ENCODE measurements at places on chromosomes 2 and 18.

DNA sequence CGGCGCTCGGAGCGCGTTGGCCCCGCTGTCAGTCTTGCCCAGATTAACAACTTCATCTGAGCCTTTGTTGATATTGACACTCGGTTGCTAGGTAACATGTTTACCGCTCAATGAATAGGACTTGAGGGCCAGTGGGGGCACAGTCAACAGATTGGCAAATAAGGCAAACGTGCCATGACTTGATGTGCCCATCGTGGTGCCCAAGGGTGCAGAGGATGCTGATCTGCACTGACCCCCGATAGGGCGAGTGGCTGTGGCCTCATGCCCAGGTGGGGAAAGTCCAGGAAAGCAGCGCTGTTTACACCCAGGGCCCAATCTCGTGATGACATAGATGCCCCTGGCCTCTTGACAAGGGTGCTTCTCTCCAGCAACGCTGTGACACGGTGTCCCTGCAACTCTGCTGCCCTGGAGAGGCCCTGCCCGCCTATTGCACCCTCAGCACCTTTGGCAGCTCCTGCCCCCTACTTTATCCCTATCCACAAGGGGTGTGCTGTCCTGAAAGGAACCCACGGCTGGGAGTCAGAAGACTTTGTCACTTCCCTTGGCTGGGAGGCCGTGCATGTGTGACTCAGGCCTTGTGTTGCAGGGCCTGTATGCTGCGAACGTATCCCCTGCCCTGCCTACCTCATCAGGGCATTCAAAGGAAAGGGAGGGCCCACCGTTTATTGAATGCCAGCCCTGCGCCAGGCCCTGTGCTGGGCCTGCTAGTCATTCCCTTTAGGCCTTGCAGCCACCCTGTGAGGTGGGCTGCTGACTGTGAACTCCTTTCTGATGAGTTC lies 158.0 kb downstream of the INHBB start:
- DNase-seq = no peak

DNA sequence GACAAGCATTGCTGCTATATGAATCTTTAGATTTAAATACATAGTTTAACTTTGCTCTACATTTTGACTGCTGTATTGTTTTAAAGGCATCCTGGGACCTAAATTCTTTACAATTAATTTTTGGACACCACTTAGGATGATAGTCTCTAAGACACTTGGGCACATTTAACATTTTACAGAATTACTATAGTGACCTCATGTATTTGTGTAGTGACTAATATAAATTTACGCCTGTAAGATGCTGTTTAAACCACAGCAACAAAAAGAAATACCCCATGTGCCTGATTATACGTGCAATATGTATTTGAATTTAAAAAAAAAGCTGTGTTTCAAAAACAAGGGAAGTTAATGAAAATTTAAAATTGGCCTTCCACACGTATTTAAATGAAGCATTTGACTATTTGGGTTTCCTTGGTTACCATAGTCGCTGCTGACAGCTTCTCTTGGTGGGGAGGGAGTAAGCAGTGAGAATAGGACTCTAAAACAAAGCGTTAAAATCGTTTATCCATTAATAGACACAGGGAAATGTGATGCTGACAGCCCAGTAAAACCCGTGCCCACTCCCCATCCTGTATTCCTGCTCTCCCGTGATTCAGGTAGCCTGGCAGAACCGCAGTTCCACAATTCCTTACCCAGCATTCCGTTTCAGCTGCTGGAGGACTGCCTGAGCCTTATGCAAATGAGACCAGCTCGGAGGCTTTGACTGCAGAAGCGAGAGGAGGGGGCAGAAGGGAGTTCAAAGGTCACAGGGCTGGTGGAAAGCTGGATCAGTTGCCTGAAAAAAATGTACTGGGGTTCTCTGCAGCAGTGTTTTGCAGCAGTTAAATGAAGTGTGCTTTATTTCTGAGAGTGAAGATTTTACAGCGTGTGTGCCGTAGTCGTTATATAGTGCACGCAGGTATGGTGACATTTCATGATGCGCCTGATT lies 104.3 kb downstream of the CSRNP3 start:
- peak; percentile 19 for DNase-seq

- DNase-seq = no peak
Measured at GRCh38 chr18:58847383-58848071, 17.1 kb upstream of the ZNF532 start.

DNA sequence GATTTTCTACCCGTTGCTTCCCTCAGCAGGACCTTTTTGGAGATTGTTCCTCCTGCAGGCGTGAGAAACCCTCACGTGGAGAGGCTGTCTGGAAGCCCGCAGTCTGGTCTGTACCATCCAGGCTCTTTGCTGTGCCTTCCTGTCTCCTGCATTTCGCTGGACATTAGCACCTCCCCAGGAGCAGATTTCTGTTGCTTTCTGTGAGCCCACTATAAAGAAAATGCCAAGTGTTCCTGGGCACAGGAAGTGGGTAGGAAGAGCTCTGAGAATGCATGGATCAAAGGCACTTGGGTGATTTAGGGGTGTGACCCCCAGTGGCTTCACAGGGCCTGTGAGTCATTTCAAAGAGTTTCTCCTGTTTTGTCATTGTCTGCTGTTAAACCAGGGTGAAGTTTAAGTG lies 27.3 kb downstream of the SPTBN1 start:
- DNase-seq = no peak

GRCh38 chr2:27000228-27000627 lies 29.8 kb downstream of the MAPRE3 start:
- no peak for DNase-seq

DNA sequence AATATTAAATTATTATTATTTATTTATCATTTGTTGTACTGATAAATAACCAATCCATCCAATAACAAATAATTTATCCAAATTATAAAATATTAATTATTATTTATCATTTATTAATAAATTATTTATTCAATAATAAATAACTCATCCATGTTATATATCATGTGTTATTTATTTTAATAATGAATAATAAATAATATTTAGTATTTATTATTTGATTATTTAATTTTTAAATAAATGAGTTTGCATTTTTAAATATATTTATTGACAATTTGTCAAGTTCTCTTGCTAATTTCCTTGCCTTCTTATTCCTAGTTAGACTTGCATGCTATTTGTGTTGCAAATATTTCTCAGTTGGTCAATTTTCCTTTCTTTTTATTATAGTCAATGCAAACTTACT lies 995.4 kb downstream of the TSN start:
- DNase-seq = no peak

DNA sequence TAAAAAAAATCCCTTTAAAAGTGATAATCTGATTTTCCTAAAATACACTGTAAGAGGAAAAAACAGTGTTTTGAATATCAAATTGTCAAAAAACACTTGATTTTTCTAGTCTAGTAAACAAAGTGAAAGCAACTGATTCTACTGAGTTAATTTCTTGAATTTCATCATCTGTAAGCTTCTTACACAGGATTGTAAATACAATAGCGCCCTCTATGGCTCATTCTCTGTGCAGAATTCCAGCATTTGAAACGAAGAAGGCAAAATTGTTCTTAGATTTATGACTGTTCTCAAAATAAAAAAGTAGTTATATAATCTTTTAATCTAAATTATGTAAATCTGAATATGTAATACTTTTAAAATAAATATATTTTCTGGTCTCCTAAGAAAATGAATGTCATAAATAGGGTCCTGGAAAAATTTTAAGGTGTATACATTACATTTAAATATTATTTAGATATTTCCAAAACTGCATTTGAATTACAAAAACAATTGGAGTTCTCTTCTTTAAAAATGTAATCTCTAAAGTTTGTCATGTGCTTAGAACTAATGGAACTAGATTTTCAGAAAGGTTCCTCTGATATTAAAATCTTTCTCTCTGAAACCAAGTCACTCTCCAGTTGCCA lies 176.9 kb upstream of the MC4R start:
- no peak for DNase-seq

GRCh38 chr2:203404996-203405395 lies 76.8 kb downstream of the ABI2 start:
- DNase-seq = no peak

GRCh38 chr2:33494155-33494779 lies 17.8 kb downstream of the RASGRP3 start:
- DNase-seq = no peak

GRCh38 chr2:121400201-121400600 lies 115.2 kb upstream of the TFCP2L1 start:
- no peak for DNase-seq

GRCh38 chr18:43870626-43871025 lies 593.3 kb upstream of the SYT4 start:
- no peak for DNase-seq

GRCh38 chr2:174797781-174798276 lies 33.6 kb upstream of the CHRNA1 start:
- DNase-seq = no peak

DNA sequence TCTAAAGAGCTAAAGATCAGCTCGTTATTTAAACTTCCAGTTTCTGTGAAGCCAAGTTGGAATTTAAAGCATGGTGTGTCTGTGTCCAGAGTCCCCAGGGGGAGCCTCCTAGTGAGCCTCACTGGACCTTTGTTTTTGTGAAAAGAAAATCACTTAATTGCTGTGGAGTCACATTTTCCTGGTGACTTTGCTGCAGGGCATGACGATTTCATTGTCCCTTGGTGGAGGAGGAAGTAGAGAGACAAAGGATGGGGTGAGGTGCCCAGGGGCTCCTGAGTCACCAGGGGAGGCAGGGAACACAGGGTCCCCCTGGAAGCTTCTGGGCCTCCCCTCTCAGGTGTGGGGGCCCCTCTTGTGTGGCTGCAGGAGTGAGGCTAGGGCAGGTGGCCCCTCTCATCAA lies 19.7 kb downstream of the ATP6V1C2 start:
- DNase-seq = no peak

GRCh38 chr2:46380038-46380940 lies 83.1 kb downstream of the EPAS1 start:
- DNase-seq = no peak

- no peak for DNase-seq
Measured at GRCh38 chr18:76445741-76446232, 49.3 kb downstream of the ZNF516 start.

- DNase-seq = peak; percentile 61
Measured at GRCh38 chr2:240392084-240392947, 43.1 kb upstream of the GPC1 start.

- no peak for DNase-seq
Measured at GRCh38 chr2:16584824-16585540, 80.7 kb downstream of the CYRIA start.

DNA sequence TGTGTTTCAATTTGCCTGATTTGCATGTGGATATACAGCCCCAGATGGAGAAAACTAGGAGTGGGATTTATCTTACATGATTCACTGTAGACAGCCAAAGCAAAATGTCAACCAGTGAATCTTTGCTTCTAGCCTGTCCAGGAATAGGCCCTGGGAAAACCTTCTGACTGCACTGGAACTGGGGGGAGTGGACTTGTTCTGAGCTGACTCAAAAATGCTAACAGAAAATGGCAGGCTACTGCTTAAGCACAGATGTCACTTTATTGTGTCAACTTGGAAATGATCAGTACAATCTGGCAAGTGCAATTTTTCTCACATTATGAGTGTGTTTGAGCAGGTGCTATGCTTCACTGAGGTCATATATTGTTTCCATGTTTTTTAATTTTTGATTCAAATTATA lies 593.7 kb downstream of the NRXN1 start:
- no peak for DNase-seq

DNA sequence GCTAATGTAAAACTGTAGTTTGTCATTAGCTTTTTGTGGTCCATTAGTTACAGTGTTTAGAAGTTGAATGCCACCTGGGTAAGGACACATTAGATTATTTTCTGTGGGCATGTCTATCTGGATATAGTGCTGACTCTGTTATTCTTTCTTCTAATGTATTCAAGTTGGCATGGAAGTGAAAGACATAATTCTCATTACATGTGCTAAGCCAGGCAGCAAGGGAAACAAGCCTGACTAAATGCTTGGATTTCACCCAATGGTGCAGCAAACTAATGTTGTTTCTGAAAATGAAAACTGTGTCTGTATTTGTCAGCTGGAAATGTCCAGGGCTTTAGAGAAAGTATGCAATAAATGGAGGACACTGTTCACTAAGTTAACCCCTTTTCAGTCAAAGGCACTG lies 100.7 kb downstream of the NUP35 start:
- no peak for DNase-seq

- DNase-seq = no peak
Measured at GRCh38 chr2:190561094-190561493, 26.6 kb upstream of the NEMP2 start.

GRCh38 chr2:117064021-117064420 lies 750.5 kb upstream of the DDX18 start:
- DNase-seq = no peak

GRCh38 chr18:37464257-37464656 lies 101.3 kb downstream of the CELF4 start:
- DNase-seq = no peak

GRCh38 chr2:134218930-134219658 lies 34.8 kb upstream of the MGAT5 start:
- DNase-seq = no peak

DNA sequence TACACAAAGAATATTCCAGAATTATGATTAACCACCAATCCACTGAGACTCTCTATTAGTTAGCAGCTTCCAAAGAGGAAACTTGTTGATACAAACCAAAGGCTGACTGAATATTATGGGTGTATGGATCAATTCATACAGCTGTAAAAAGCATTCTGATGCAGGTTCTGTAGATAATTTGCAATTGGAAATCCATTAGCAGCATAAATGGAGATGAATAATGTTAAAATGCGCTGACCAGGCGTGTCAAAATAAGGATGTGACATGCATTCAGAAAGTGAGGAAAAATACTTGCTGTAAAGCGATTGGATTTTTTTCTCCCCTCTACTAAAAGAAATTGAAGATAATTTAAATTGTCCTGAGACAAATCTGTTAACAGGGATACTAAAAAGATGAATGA lies 169.0 kb upstream of the DDX18 start:
- no peak for DNase-seq

DNA sequence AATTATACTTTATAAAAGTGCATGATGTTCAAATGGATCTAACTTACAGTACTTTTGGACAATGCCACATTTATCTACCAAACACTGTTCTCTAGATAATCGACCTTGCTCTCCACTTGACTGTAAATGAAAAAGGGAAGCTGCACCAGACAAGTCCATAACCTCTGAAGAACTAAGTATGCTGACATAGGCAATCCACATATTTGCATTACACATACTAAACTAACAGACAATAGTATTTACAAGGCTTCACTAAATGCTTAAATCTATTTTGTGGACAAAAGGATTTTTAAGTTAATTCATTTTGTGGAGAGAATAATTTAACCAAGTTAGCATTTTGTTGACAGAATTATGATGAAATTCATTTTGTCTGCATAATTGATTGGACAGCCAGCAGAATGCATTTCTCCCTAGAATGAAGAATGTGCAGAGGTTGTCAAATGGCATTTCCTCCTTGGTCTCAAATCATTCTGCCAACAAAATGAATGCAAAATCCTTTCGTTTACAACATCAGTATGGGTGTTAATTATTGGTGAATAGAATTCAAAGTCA lies 520.9 kb downstream of the CPS1 start:
- DNase-seq = no peak

GRCh38 chr2:78201064-78201575 lies 678.9 kb upstream of the LRRTM4 start:
- no peak for DNase-seq

- peak; percentile 62 for DNase-seq
Measured at GRCh38 chr18:49041435-49042245, 90.9 kb upstream of the SMAD7 start.

- peak; percentile 73 for DNase-seq
Measured at GRCh38 chr2:23617167-23617810, 232.3 kb downstream of the KLHL29 start.
